ENCODE measurements at places on chromosomes 13 and 19.

GRCh38 chr19:20863176-20863575, 59.9 kb upstream of the ZNF85 start:
- no peak for DNase-seq

- no peak for DNase-seq
These were observed 70.1 kb downstream of the RASA3 start for GRCh38 chr13:114062341-114062740.

- DNase-seq, result no peak
These were observed 605 bp downstream of the TMEM255B start for GRCh38 chr13:113759525-113760137.

DNA sequence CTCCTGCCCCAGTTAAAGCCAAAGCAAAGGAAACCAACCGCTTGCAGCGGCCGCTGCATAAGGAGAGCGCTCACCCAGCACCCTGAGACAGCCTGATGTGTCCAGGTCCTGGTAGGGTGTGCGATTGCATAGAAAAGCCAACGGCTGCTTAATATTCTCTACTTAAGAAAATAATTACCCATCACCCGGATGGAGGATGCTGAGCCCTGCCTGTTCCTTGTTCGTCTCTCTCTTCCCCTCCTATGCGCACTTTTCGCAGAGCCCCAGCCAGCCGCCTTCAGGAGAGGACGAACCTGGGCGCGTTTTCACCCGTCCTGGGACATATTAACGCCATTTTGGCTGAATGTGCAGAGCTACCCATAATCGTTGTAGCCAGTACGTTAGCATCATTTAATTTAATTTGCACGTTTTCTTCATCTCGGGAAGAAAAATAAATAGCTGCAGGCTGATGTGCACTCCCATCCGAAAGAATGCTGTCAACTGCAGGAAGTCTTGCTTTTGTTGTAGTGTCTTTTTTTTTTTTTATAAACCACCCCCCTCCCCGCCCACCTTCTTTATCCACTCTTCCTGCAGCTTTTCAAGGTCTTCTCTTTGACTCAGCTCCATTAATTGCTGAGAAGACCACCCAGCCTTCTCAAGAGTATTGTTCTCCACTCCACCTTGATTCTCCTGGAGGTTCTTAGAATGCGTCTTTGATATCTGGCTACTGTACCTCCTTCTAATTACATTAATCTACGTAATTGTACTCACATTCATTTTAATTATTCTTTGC, 214.5 kb downstream of the TEX29 start:
- no peak for DNase-seq

GRCh38 chr19:23800868-23801267, 42.2 kb upstream of the ZNF681 start:
- DNase-seq, result no peak

DNA sequence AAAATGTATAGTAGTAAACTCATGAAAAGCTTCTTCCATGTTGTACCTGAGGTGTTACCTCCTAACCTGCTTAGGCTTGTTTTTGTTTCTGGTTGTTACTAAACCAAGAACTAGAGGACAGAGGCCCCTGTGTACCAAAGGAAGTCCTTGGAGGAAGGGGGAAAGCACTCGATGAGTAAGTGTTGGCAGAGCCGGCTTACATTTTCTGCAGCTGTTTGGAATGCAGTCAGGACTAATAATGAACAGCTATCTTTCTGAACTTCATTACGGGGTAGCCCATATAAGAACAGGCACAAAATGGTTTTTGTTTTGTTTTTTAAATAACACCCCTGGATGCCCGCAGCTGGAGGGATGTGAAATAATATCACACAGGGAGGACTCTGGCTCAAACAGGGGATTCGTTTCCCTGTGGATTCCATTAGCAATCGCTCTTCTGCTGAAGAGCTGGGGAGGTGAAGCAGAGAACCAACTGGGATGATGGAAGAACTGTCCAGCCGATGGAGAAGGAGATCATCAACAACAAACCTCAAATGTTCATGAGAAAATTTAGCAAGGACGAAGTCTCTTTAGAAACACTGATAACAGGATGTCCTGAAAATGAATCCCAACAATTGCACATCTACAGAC, 214.2 kb upstream of the MAB21L1 start:
- no peak for DNase-seq

DNA sequence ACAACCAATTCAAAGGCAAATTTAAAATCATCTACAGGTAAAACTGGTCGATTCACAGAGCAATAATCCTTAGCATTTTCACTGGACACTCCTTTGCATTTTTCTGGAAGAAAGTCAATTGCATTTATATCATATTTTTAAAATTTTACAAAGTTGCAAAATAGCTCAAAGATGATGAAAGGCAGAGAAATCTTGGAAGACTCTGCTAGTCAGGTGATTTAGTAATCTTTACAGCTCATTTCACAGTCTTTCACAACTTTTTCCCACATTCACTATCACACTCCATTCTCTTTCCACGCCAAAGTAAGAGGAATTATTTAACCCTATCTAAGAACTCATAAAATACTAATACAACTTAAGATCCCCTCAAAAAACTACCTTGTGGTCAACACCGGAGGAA, 1063.8 kb downstream of the EFNB2 start:
- DNase-seq, result no peak

- no peak for DNase-seq
These were observed 42.6 kb upstream of the GRTP1 start for GRCh38 chr13:113406321-113407102.

GRCh38 chr19:34430738-34431625, 2.8 kb downstream of the UBA2 start:
- peak; percentile 43 for DNase-seq

DNA sequence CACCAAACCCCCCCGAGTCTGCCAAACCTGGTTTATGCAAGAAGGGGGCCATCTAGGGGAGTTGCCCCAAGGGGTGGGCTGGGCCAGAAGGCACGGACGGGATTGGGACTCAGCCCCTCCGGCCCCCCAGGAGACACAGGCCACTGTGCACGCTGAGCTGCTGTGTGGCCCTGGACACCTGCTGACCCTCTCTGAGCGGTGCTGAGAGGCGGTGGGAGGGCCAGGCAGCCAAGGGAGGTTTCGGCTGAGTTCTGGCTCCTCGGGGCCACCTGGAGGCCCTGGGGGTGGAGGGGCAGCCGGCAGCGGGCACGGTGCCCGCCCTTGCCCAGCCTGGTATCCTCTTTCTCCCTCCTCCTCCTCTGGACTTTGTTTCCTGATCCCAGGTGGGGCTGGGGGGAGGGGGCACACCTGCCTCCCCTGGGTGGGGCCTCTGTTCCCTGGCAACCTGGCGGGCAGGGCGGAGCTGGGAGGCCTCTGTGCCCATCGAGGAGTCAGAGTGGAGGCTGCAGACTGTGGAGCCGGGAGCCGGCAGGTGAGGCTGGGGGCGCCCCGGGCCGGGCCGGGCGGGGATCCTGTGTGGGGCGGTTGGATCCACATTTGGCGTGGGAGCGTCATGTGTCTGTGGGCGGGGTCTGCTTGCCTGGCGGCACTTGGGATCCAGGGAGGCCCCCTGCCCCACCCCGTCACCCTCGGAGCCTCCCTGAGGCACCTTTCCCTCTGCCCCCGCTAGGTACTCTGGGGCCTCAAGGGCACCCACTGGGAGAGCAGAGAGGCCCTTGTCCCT, at the start of gene MISP:
Gene MISP (plus strand): TSS at position 473 of the 784 bp plus-strand sequence. CDS start 5,835 bp downstream, outside the sequence.
- no peak for DNase-seq
